ENCODE measurements at places on chromosomes 5 and 9.

- DNase-seq = no peak
Measured at GRCh38 chr5:1748271-1748670, 51.4 kb downstream of the MRPL36 start.

GRCh38 chr9:84438391-84438790 lies 97.8 kb upstream of the SLC28A3 start:
- DNase-seq = no peak

- no peak for DNase-seq
Measured at GRCh38 chr5:156031181-156031580, 295.8 kb upstream of the SGCD start.

- DNase-seq = no peak
Measured at GRCh38 chr5:68147659-68148058, 67.9 kb upstream of the PIK3R1 start.

DNA sequence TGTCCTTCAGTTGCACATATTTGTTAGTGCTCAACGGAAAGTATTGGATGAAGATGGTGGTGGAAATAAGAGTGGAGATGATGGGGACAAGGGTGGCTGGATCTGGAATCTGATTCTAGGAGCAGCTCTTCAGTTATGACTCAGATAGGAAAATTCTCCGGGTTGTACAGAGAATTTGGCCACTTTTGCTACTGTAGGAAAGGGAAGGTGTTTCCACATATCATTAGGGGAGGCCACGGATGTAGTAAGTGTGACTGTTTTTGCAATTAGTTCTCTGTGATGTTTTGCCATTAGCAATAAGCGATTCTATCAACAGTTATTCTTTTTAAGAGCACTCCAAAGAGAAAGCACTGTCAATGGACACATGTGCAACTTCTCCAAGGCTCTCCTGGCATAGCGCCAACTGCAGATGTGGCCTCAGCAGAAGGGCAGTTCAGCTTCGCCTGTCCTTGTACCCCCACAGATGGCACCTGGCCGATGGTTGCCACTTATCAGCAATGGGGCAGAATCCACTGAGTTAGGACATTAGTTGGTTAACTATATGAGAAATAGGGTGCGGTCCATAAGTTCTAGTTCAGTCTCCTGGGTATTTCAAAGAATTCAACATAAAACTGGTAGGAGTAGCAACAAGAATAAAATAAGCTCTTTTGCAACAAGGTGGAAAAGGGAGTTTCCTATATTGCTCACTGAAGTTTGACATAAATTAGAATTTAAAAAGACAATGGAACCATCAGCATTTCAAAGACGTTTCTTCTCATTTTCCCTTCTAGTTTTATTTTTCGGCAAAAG lies 96.3 kb downstream of the ARSB start:
- no peak for DNase-seq

DNA sequence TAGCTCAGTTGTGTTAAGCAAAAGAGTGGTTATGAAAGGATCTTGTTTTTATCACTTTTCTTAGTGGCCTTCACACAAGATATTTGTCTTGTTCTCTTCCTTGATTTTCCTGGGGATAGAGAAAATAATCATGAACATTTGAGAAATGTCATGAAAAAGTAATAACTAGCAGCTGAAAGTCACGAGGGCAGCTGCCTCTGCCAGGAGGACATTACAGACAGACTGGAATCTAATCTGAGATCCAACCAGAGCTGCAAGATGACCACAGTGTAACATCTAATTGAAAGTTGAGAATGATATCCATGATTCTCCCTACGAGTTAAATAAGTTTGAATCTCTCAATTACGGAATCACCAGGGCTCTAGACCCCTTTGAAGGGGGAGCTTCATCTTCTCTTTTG lies 274.9 kb downstream of the ARHGAP26 start:
- no peak for DNase-seq

GRCh38 chr9:89405826-89406225 lies 87.5 kb downstream of the SECISBP2 start:
- DNase-seq = no peak

All from HCEC 1CT (cell line).